ENCODE measurements at places on chromosomes 1 and 21. TPM values are rescaled to one million over a fixed set of nuclear protein-coding genes. Genes with fewer than 3 reads are reported as not detected.

C4BPA gene
- 0.43 TPM for polyA plus RNA-seq

ACTL8 gene
- polyA plus RNA-seq: 0.06 TPM

TRIM67 gene
- polyA plus RNA-seq: 0.08 TPM

GRCh38 chr1:115564201-115564600, 77.6 kb upstream of the VANGL1 start:
- no peak for DNase-seq

GRCh38 chr1:109901141-109901523, 9.5 kb upstream of the CSF1 start:
- DNase-seq: no peak

DNA sequence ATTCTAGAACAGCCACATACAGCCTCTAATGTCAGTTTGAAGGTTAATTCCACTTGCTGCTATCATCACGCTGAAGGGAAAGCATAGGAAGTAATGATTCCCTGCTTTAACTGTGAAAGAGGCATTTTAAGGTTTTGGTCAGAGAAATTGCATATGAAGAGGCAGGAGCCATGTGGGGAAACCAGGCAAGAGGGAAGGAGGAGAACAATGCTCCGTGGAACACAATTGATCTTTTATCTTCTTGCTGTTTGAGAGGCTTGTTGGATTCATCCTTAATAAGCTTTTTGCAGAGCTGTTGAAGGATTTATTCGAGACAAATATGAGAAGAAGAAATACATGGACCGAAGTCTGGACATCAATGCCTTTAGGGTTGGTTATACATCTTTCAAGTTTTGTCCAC, 35.9 kb downstream of the SMAP2 start:
- DNase-seq: no peak

DNA sequence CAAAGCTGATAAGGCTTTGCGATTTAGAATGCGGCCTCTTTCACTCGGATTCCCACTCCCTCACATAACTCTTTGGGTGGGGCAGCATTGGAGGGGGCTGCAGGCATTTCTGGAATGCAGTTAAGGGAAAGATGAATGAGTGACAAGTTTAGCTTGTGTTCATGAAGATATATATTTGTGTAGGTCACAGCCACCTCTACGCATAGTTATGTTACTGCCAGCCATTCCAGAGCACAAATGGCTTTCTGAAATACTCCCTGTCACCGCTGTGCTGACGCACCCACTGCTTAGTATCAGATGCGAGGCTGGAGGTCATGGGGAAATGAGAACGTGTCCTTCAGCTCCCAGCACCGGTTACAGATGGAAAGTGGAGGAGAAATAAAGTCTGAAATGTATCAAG, 54.1 kb upstream of the ATP1A1 start:
- no peak for DNase-seq

GRCh38 chr21:25396135-25396711, 211.1 kb downstream of the MRPL39 start:
- DNase-seq: no peak

GRCh38 chr1:97906567-97907241, 14.1 kb downstream of the DPYD start:
- DNase-seq: no peak

- no peak for DNase-seq
Observed at GRCh38 chr1:229664133-229664689, 38.2 kb downstream of the URB2 start.

DNA sequence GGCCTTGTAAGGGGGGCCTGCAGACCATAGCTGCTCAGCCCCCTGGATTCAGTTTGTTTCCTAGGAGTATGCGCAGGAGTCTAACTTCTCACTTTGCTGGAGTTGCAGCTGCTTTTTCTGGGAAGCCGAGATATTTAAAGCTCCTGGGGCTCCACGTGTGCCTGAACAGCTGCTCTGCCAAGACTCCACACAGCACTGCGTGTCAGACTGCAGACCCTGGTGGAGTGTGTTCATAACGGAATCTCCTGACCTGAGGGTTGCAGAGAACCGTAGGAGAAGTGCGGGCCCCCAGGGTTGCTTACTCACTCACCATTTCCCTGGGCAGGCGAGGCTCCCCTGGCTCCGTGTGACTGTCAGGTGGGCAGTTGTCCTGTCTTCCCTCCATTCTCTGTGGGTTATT, 474.3 kb upstream of the TMPRSS15 start:
- no peak for DNase-seq

DNA sequence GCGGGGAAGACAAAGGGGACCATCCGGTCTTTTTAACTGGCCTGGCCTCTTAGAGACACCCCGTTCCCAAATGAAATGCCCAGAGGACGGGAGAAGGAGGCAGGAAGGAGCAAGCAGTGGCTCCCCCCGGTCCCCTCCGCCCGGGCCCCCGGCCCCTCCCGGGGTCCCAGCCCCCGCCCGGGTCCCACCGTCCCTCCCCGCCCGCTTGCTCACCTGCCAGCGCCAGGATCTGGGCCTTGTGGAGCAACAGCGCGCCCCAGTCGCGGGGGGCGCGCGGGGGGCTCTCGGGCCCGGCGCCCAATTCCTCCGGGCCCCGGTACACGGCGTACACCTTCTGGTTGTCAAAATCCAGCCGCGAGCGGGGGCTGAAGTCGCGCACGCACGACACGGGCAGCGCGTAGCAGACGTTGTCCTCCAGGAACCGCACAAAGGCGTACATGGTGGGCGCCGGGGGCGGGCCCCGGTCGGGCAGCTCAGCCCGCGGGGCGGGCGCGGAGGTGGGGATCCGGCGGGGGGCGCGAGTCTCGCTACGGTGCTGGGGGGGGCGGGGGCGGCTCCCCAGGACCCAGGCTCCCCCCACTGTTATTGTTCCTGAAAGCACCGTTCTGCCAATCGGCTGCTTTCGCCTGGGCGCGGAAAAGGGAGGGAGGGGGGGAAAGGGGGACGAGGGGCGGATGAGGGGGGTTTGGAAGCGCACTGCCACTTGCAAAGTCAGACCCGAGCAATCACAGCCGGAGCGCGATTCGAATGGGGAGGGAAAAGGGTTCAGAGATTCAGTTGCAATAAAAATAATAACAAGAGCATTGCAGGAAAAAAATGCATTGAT, at the start of gene BEND5:
Gene BEND5, minus strand, starts transcription at position 499 of the 826 bp plus-strand sequence. Its CDS starts 60 bp downstream, at position 439.
- peak; percentile 81 for DNase-seq

GRCh38 chr1:64881281-64881680, 85.1 kb downstream of the JAK1 start:
- DNase-seq: no peak

- DNase-seq: no peak
Observed at GRCh38 chr1:30412241-30413110, 310.9 kb downstream of the MATN1 start.

- no peak for DNase-seq
Observed at GRCh38 chr1:225146478-225146877, 217.0 kb downstream of the DNAH14 start.

GRCh38 chr1:203360547-203361185, 9.7 kb upstream of the FMOD start:
- DNase-seq: no peak

DNA sequence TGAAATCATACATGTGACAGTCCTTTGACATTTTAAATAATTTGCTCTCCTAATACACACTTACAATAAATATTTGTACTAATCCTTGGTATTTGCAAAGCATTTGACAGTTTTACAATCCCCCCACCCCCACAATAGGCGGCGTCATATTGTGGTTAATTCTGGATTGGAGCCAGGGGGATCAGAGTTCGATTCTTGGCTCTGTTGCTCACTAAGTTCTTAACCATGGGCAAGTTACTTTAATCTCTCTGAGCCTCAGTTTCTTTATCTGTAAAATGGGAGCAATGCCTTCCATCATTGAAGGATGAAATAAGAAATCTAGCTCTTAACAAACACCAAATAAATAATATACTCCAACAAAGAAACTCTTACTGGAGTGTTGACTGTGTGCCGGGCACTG, 23.8 kb downstream of the CACNA1S start:
- DNase-seq: no peak

Measured in renal cortex interstitium (tissue), 15 donors.